MM.1S (cell line): ENCODE measurements at places on chromosomes 5 and 9.

DNA sequence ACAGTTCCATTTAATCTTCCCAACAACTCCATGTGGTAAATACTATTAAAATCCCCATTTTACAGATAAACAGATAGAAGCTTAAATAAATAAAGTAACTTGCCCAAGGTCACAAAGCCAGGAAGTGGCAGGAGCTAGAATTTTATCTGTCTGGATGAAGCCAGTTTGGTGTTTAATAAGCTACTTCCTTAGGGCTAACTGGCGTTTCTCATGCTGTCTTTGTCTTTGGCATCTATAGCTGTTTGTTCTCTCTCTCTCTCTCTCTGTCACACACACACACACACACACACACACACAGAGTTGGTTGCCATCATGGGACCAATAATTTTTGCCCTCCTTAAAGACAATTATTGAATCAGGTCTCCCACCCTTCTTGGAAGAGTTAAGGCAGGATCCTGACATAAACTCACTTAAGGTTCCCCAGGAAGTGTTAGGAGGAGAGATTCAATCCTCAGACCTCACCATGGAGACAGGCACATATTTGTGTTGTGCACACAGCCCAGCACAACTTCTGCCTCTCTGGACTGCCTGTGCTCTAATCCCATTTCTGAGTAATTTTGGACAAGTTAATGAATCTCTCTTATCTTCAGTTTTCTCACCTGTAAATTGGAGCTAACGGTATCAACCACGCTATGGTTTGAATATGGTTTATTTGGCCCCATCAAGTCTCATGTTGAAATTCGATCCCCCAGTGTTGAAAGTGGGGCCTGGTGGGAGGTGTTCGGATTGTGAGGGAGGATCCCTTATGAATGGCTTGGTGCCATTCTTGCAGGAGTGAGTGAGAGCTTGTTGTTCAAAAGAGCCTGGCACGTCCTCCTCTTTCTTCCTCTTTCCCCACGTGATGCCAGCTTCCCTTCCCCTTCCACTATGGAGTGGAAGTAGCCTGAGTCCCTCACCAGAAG lies 8.3 kb upstream of the ADRA1B start:
- no peak for DNase-seq

- peak; percentile 56 for DNase-seq
Measured at GRCh38 chr9:12718482-12719026, 25.4 kb downstream of the TYRP1 start.

GRCh38 chr5:57176350-57176857 lies 2.5 kb downstream of the GPBP1 start:
- peak; percentile 82 for DNase-seq

GRCh38 chr5:66573733-66574132 lies 22.5 kb upstream of the MAST4 start:
- no peak for DNase-seq
